ENCODE measurements at places on chromosomes 11 and 22.

GRCh38 chr11:66438504-66439466 lies at the start of gene MRPL11:
Gene MRPL11 (minus strand): TSS chr11:66438848. CDS start chr11:66438754, 94 bp downstream.
- DNase-seq, result peak; percentile 87

- no peak for DNase-seq
These were observed 13.2 kb upstream of the PAFAH1B2 start for GRCh38 chr11:117130879-117131278.

DNA sequence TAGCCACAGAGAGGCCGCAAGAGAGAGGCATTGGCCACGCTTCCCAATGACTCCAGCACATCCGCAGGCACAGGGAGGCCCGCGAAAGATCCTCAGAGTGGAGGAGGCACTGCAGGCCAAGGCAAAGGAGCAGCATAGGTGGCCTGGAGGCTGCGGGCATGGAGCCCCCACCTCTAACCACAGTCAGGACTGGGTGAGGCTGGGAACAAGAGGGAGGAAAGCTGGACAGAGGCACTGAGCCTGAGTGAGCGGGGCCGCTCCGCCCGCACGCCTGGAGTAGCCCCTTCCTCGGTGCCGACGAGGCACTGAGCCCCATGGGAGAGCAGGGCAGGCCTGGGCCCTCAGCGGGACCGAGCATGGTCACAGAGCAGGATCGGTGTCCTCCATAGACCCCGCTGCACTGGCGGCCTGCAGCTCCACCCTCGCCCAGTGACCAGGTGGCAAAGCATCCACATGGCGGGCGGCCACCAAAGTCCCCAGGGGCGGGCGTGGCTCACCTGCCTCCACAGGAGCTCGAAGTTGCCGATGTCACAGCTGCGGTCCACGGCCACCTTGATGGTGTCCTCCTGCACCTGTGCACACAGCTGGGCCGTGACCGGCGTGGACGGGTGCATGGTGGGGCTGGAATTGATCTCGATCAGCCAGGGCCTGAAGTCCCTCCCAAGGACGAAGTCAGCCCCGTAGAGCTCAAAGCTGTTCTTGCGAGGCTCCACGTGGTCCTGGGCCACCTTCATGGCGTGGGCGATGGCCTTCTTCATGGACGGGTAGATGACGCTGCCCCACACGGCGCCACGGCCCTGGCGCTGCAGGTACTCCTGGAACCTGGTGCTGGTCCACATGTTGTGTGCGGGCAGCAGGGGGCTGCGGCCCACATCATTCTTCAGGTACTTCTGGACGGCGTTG lies 18.9 kb upstream of the IL17REL start:
- no peak for DNase-seq

GRCh38 chr22:23565305-23565914 lies 14.7 kb downstream of the IGLL1 start:
- DNase-seq, result peak; percentile 31

- no peak for DNase-seq
These were observed 61.1 kb downstream of the CYB5R2 start for GRCh38 chr11:7612056-7612660.
